Activated CD8-positive, alpha-beta memory T cell treated with anti-CD3 and anti-CD28 coated beads, Interleukin-2, amount 50 U/mL, for 4 hours (primary cell): ENCODE measurements at places on chromosomes 1 and 21.
A peak's percentile ranks its signal among the peaks of the same experiment; 100 is the strongest.

GRCh38 chr1:221018414-221018813, 139.2 kb downstream of the HLX start:
- DNase-seq = no peak

DNA sequence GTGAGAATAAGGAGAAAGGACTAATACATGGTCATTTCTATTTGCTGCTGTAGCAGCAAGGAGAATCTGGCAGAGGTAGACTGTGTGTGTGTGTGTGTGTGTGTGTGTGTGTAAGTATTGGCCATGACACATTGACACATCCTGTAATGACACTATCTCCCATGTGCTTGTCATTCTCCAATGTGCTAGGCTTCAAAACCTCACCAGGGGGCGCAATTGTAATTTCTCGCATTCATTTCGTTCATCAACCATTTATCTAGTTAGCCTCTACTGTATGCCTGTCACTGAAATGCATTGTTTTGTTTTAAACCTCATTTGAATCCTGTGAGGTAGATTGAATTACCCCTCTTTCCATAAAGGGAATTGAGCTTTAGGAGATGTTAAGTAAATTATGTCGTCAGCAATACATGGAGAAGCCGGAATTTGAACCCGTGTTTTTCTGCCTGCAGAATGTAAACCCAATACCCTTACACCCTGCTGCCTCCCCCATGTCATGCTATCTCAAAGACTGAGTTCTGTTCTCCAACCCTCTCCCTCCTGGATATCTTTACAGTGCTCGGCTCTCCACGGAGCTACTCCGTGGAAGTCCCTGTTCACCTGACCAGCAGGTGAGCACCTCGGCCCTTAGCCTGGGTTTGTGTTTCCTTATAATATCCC, 100.8 kb downstream of the UCK2 start:
- DNase-seq = peak; percentile 26

DNA sequence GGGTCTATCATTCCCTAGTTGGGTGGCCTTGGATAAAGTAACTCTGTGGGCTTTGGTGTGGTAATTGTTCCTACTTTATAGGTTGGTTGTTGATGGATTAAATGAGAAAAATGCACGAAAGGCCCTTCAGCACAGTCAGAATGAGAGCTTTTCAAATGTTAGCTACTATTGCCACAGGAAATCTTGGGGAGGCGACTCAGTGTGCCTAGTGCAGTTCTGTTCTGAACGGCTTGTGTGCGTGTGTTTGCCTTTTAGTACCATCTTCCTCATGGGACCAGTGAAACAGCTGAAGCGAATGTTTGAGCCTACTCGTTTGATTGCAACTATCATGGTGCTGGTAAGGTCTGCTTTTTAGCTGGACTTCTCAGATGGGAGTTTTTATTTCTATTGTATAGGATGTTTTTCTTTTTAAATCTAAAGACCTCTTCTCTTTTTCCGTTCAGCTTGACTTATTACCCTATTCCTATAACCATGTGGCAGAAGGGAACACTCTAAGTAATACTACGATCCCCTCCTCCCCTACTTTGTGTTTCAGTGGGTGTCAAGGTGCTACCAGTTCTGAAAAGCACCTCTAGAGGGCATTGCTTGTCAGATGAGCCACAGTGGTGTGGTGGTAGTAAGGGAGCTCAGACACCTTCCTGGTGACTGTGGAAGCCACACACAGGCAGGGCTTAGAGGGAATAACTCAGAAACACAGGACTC, 9.2 kb downstream of the SFT2D2 start:
- DNase-seq = peak; percentile 22

GRCh38 chr1:89753761-89754160, 67.1 kb upstream of the LRRC8D start:
- DNase-seq = no peak

DNA sequence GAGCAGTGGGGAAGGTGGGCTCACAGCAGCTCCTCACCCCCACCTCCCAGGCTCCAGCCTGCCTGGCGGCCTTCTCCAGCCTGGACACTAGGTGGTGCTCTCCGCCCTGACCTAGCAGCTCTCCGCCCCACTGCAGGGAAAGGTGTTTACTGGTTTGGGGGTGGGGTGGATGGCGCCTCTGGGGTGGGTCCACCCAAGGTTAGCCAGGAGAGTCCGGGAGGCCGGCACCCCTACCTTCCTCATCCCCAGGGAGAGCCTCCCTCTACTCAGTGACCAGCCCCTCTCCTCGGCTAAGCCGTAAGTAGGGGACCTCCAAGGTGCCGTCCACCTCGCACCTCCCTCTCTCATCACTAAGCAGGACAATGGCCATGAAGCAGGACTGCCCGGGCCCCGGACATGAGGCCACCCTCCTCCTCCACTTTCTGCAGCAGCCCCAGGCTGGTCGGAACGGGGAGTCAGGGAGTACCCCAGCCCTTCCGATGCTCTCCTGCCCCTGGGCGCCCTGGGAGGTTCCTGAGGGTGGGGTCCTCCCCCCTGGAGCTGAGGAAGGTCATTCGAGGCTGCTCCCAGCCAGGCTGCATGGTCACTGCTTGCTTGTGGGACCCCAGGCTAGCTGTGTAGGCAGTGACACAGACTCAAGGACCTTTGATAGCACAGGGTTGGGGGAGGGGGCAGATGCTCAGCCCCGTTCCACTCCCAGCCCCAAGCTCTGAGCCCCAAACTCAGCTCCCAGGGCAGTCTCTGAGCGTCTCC, 101.4 kb upstream of the VAMP3 start:
- DNase-seq = peak; percentile 62

- DNase-seq = peak; percentile 60
Observed at GRCh38 chr1:30757352-30758120, at the start of gene LAPTM5. Gene LAPTM5, minus strand, starts transcription at chr1:30757774. Its CDS starts 29 bp downstream, at chr1:30757745.

DNA sequence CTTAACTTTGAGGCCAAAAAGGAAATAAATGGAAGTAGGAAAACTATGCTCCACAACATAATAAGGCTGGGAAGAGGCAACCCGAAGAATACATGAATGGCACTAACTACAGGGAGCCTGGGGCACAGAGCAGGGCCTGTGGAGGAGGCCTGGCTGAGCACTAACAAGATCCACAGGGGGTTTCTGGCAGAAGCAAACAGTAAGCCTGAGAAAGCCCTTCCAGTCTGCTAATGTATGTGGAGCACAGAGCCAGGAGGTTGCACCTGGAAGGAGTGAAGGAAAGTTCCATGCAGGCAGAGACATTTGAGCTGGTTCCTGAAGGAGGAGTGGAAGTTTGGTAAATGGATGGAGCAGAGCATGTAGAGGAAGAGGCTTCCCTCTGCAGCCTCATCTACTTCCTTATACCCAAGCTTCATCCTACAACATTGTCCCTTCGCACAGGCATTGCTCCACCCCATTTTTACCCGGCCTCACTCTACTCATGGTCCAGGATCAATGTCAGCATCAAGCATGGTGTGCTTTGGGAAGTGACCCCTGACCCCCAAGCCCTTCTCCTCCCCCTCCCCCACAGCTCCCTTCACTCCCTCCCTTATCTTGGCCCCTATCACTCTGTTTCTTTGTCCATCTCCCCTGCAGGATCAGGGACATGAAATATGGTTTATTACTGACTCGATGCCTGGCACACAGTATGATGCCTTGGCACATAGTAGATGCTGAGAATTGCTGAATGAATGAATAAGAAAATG, 23.3 kb downstream of the SHISA4 start:
- no peak for DNase-seq

GRCh38 chr1:15303935-15304334, 56.9 kb downstream of the FHAD1 start:
- no peak for DNase-seq

DNA sequence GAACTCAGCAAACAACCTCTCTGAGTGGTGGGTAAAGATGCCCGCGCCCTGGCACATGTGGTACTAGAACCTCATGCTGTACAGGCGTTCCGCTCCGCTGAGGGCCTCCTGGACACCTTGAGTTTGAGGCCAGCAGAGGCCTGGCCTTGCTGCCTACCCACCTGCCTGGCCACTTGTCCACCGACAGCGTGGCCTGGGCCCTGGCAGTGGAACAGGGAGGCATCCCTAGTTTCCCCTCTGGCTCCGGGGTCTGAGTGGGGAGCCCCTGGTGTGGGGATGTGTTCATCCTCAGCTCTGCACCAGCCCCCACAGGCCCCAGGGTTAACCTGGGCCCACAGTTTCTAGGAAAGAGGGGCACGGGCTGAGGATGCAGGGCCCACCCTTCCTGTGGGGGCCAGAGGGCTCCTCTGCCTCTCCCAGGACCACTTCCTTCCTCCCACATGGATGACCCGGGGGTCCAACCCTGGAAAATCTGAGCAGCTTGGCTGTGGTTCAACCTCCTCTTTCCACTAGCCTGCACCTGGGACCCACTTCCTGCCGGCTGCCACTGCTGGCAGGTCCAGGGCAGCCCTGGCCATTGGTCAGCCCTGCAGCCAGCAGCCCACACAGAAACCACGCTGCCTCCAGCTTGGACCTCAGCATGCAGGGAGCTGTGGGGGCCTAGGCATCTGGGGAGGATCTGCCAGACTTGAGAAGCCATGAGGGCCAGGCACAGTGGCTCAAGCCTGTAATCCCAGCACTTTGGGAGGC, 53.3 kb upstream of the COL18A1 start:
- DNase-seq = no peak

DNA sequence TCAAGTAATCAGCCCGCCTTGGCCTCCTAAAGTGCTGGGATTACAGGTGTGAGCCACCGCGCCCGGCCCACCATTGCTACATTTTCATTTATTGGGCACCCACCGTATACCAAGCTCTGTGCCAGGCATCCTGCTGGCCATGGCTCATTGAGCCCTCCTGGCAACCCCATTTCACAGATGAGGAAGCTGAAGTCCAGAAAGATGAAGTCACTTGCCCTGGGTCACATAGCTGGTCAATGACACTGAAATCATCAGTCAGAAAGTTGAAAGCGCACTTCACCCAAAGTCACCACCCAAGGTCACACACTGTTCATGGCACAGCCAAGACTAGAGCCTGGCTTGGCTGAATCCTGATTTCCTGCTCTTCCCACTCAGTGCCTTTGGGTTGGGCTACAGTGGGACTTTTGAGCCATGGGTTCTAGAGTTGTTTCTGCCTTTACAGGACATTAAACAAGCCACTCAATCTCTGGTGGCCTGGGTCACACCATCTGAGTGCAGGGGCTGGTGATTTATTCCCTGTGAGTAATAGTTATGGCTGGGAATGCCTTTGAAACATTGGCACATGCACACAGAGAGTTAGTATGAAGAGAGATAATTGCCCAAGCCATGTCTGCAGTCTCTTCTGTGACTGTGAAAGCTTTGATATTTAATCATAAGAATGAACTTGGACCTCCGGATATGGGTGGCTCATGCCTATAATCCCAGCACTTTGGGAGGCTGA, 16.0 kb upstream of the ARHGEF10L start:
- DNase-seq = no peak

DNA sequence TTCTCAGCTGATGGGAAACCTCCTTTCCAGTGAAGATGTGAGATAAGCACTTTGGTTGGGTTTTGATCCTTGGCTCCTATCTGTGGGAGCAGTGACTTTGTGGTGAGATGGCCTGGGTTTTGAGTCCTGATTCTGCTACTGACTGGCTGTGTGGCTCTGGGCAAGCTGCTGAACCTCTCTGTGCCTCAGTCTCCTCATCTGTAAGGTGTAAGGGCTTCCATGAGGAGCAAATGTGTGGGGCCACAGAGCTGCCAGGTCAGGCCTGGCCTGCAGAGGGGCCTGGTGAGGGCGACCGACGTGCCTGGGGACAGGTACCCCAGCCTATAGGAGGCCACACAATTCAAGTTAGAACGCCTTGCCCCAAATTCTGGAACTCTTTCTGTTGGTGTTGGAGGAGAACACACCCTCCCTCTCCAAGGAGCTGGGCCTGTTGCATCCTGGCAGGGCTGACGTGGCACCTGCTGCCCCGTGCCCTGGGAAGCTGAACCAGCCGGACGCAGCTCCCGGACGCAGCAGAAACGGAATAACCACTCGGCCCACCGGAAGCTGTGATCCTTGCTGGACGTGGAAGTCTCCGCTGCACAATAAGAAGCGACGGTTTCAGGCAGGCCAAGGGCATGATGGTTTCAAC, 62.7 kb downstream of the AGPAT3 start:
- DNase-seq = no peak

- DNase-seq = peak; percentile 36
Observed at GRCh38 chr1:3518256-3518655, 63.8 kb downstream of the ARHGEF16 start.

- peak; percentile 17 for DNase-seq
Observed at GRCh38 chr1:184036517-184036949, 995 bp downstream of the COLGALT2 start.

- DNase-seq = no peak
Observed at GRCh38 chr1:208118841-208119606, 125.2 kb downstream of the PLXNA2 start.

GRCh38 chr1:156689953-156690674, 12.9 kb upstream of the NES start:
- DNase-seq = no peak

GRCh38 chr1:173039626-173040025, 11.1 kb downstream of the TNFSF18 start:
- no peak for DNase-seq

DNA sequence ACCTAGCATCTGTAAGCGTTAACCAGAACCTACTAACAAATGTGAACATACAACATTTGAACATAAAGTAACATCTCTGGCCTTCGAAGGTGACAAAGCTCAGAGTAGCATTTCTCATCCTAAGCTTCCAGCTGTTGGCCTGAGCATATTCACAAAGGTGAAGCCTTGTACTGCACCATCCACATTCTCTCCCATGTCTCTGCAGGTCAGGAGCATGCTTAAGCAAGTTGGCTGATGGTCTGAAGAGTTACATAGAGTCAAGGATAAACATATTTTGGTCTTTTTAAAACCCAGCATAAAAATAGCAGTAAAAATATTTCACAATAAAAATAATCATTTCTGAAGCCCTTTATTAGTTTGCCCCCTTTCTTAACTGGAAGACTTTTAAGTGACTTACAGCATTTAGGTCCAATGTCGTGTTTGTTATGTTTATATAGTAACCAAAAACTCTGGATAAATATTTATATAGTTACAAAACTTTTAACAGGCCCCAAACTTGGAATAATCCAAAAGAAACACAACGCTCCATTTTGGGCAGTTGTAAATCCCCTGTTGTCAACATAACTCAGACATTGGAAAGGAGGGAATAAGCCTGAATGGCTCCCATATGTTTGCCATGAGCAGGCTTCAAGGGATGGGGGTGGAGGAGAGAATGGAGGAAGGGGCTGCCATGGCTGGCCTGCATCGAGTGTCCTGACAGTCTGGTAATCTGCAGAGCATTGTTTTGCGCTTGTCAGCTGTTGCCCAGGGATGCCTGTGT, 42.8 kb upstream of the ENAH start:
- no peak for DNase-seq

GRCh38 chr1:107100331-107100984, 40.4 kb upstream of the NTNG1 start:
- DNase-seq = no peak

GRCh38 chr1:62903982-62904855, 120.3 kb downstream of the ATG4C start:
- DNase-seq = no peak
